ENCODE measurements at places on chromosomes 7 and 10.

GRCh38 chr7:98472521-98472954, 71.6 kb upstream of the BAIAP2L1 start:
- no peak for DNase-seq

GRCh38 chr10:133523631-133524203, 3.4 kb upstream of the CYP2E1 start:
- no peak for DNase-seq

DNA sequence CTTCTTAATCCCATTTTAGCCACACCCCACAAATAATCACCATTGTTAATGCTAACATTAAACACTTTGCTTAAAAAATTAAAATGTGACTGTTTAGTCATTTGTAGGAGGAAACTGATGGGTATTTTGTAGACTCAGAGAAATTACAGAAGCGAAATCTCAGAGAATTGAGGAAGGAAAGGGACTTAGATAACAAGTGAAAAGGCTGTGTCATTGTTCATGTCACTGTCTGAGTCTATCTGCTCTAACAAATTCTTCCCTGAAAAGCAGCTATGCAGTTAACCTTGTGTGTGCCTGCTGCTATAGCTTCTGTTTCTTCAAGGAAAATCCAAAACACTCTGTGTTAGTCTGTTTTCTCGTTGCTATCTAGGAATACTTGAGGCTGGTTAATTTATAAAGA, 40.9 kb upstream of the PLXDC2 start:
- no peak for DNase-seq

GRCh38 chr7:1900847-1901246, 230.8 kb downstream of the ELFN1 start:
- DNase-seq = no peak

- no peak for DNase-seq
Observed at GRCh38 chr10:130666215-130666614, 530.0 kb downstream of the GLRX3 start.

All from NB4 (cell line).